ENCODE measurements at places on chromosomes 6 and 20.

GRCh38 chr6:40170856-40171255 is 236.6 kb upstream of the MOCS1 start:
- DNase-seq = no peak

- DNase-seq = no peak
Measured at GRCh38 chr6:95240514-95240913, 336.8 kb upstream of the MANEA start.

DNA sequence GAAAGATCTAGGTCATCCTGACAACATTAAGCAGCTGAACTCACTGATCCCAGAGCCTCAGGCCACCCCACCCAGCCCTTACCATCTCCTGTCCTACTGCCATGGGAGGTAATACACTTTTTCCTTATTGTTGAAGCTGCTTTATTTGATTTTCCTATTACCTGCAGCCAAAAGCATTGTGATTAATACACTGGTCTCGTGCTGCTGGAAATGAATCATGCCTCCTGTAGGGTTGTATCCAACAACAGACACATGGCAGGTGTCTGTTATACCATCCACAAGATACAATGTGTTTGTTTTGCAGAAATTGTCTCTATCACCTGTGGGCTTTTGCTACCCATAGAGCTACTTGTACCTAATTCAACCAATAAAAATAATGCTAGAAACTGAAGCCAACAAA is 34.2 kb downstream of the MYLIP start:
- DNase-seq = no peak

- no peak for DNase-seq
Measured at GRCh38 chr20:50278684-50279531, 88.3 kb downstream of the CEBPB start.

DNA sequence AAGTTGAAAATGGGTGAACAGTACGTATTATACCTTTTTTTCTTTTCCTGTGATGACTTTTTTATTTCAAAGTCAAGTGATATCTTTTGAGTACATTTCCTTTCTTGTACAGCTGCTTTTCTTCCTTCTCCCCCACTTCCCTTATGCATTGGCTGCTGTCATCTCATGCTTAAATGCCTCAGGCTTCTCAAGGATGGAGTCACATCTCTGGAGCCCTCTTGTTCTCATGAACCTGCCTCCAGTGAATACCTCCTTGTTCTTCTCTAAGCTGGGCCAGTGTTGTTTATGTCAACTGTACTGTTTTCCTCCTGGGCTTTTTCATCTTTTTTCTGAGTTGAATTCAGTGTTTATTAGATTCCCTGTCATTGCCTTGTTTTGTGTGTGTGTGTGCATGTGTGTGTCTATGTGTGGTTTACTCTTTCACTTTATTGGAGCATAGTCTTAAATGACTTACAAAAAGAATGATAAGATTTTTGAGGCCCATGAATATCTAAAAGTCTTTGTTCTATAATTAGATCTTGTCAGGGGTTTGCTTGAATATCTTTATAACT is 23.6 kb downstream of the STXBP5 start:
- no peak for DNase-seq

DNA sequence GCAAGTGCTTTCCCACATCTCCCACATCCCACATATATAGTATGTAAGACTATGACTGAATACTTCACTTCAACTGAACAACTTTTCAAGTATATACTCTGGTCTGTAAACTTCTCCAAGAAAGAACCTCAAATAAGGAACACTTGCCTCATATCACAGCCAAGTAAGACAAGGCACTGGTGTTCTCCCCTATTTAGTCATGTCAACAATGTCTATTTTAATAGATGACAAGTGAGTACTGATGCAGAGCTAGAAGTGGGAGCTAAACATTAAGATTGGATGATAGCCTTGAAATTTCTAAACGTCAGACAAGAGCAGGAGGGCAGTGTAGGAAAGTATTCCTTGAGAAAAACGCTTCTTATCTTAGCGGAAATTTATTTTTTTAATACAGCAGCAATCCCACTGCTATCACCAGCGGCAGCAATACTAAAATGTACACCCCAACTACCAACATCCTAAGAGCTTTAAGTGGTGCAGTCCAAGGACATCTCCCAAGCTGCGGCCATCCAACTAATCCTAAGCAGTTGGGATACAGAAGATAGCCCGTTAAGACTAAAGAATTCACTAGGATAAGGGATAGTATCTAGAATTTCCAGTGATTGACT is 29.3 kb downstream of the DST start:
- DNase-seq = no peak

DNA sequence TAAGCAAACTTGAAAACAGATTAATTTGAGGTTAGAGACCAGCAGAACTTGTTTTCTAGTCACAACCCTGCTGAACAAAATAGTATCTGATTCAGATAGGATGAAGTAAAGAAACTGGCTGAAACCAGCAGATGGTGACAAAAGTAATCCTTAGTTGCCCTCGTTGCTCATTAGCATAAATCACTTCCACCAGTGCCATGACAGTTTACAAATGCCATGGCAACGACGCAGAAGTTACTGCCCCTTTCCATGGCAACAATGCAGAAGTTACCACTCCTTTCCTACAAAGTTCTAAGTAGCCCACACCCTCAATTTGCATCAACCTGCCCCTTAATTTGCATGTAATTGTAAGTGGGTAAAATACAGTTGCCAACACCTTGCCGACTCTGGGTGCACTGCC is 23.7 kb downstream of the SNRPB start:
- DNase-seq = no peak

DNA sequence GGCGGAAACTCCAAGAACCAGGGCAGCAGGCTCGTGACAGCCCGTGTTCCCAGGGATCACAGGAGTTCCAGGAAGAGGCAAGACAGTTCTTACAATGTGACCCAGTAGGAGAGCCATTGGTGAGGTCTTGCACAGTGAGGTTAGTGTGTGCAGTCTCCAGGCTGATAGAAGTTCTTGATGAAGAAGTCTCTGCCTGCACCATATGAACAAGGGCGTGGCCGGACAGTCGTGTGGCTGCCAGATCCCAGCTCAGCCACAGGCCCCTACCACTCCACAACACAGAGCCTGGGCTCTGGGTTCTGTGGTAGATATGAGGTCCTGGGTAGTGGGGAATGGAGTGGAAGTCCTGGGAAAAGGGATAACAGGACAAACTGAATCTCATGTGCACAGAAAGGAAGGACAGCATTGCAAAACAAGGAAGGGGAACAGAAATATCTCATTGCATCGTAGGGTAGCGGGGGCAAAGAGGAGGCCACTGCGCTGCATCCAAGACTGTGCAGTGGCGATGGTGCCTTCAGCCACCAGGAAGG is 65.2 kb downstream of the STX11 start:
- DNase-seq = no peak

DNA sequence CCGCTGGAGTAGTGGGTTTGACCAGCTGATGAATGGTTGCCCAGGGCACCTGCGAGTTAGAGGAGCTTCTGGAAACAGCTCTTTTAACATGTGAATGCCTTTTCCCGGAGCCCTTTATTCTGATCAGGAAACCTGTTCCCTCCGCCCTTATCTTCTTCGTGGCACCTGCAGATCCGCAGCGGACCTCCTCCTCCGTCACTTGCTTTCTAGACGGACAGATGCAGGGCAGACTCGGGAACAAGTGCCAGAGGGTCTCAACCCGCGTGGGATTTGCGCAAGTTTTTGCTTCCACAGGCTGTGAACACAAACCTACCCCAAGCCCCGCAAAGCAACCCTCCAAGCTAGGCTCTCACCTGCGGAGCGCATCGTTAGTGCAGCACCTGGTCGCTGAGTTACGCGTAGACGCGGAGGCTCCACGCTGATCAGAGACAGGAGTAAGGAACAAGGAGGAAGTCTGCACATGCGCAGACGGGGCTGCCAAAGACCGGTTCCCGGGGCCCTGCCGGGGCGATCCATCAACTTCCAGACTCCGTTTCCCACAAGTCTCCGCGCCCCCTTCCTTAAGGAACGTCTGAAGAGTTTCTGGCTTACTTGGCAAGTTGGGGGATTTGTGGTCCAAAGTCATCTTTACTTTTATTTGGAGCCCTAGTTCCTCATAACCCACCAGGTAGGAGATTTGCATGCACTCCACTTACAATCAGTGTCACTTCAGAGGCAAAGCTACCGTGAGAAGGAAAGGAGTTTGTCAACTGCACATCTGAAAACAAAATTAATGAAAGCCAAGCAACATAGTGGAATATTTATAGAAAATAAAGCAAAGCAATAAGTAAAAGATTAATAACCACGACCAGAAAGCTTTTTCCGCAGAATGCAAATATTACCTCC is 52.7 kb upstream of the ELMO2 start:
- DNase-seq = no peak
